ENCODE measurements at places on chromosomes 5 and 9. TPM values are rescaled to one million over a fixed set of nuclear protein-coding genes. Genes with fewer than 3 reads are reported as not detected.

The HK3 gene
- total RNA-seq, result not detected

The ZNF474 gene
- total RNA-seq, result not detected

The FBXW2 gene
- 86.8 TPM for total RNA-seq

- H3K27ac ChIP-seq, result peak overlapping the region; percentile 66
- H3K27me3 ChIP-seq, result peaks cover 2% of the 10 kb centered on the region
- peaks cover 5% of the 10 kb centered on the region for H3K4me1 ChIP-seq
- DNase-seq, result no peak
- no peak overlapping the region for H3K4me3 ChIP-seq
Measured at GRCh38 chr5:138635265-138635664, 60.1 kb upstream of the HSPA9 start.

DNA sequence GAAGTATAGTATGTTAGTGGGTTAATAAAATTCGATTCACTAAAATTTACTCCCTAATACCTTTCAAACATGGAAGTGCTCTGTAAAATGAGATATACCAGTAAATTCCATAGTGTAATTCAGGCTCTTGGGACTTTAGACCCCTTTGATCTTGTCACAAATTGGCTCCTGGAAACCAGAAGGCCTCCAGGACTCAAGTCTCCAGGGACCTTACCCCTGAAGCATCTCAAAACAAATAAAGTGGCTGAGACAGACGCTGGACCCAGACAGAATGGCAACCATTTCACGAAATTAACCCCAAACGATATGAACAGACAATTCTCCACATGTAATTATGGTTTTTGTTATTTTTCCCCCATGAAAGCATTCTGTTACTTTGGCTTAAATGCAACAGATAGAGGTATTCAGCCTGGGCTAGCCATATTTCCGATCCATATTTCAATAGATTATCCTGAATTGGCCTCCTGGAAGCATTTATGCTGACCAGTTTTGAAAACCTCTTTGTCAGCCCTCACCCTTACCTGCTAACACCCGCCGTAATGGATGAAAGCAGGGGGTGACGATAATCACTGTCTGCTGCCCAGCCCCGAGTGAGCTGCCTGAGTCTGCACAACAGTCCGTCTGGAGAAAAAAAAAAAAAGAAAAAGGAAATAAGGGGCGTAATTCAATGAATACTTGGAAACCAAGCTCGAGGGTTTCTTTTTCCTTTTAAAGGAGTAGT lies 34.1 kb upstream of the EFNA5 start:
- peak overlapping the region; percentile 81 for H3K4me3 ChIP-seq
- no peak for DNase-seq
- peaks cover 5% of the 10 kb centered on the region for H3K36me3 ChIP-seq

DNA sequence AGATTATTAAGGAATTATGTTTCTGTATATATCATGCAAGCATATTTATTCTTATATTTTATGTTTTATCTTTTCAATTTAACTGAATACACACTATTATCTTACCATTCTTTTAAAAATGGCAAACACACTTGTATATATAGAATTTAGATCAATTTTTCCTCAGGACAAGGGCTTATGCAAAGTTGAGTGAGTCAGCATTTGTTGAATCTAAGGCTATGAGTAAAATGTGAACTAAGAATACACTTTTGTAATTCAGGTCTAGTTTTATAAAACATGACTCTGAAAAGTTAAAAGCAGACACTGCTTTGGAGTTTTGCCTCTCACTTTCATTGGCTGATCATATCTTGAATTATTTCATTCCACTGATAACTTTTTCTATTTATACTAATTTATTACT lies 127.8 kb downstream of the FOCAD start:
- H3K4me1 ChIP-seq, result peaks cover 1% of the 10 kb centered on the region
- DNase-seq, result no peak
- no peaks in the 10 kb centered on the region for H3K27me3 ChIP-seq
- H3K4me3 ChIP-seq, result no peak overlapping the region
- H3K36me3 ChIP-seq, result no peaks in the 10 kb centered on the region

- peak overlapping the region; percentile 99 for H3K4me3 ChIP-seq
- DNase-seq, result no peak
- H3K27ac ChIP-seq, result peak overlapping the region; percentile 97
- peaks cover 10% of the 10 kb centered on the region for H3K4me1 ChIP-seq
- H3K27me3 ChIP-seq, result peaks cover 3% of the 10 kb centered on the region
Measured at GRCh38 chr9:37752642-37753488, 740 bp upstream of the TRMT10B start.

DNA sequence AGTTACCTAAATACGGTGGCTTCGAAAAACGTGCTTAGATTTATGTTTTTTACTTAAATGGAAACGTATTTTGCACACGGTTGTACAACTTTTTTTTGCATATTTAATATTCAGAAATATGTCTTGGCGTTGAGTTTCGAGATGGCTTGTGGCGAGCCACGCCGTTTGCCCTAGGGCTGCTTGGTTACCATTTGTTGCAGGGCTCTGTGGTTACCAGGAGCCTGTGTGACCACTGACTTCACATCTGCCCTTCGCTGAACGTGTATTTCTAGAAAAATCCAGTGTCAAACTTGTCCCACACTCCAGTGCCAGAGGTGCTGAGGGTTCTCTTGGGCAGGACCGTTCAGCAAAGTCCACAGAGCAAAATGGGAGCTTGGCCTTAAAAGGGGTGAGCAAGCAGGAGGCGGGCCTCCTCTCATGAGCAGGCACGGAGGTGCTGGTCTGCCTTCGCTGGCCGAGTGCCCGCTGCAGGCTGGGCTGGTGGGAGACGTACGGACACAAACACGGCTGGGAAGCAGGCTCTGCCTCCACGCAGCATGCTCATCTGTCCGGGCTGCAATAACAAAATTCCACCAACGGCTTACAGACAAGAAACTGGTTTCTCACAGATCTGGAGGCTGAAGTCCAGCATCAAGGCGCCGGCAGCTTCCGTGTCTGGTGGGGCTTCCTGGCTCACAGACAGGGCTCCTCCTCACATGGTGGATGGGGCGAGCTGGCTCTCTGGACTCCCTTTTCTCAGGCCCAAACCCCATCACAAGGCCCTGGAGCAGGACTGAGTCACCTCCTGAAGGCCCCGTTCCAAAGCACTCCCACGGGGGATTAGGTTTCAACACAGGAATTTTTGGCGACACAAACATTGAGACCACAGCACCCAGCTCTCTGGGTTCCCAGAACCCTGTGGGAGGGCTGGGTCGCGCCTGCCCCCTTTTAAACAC lies 5.4 kb downstream of the MRPL36 start:
- peaks cover 54% of the 10 kb centered on the region for H3K4me1 ChIP-seq
- peaks cover 12% of the 10 kb centered on the region for H3K36me3 ChIP-seq
- no peaks in the 10 kb centered on the region for H3K27me3 ChIP-seq
- H3K27ac ChIP-seq, result no peak overlapping the region
- no peak overlapping the region for H3K4me3 ChIP-seq
- DNase-seq, result no peak

DNA sequence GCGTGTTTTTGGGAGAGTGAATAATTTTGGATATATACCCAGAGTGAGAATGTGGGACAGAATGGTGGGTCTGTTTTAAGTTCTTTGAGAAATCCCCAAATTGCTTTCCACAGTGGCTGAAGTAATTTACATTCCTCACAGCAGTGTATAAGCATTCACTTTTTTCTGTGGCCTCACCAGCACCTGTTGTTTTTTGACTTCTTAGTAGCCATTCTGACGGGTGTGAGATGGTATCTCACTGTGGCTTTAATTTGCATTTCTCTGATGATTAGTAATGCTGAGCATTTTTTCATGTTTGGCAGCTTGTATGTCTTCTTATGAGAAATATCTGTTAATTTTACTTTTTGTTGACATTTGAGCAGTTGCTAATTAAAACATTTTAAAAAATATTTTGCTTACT lies 9.4 kb upstream of the SPATA31D1 start:
- no peak overlapping the region for H3K4me3 ChIP-seq
- no peaks in the 10 kb centered on the region for H3K4me1 ChIP-seq
- no peaks in the 10 kb centered on the region for H3K27me3 ChIP-seq
- no peak overlapping the region for H3K27ac ChIP-seq
- no peaks in the 10 kb centered on the region for H3K36me3 ChIP-seq
- no peak for DNase-seq

- no peak overlapping the region for H3K27ac ChIP-seq
- H3K27me3 ChIP-seq, result no peaks in the 10 kb centered on the region
- peaks cover 3% of the 10 kb centered on the region for H3K4me1 ChIP-seq
- H3K4me3 ChIP-seq, result no peak overlapping the region
- DNase-seq, result no peak
Measured at GRCh38 chr5:83662558-83662957, 58.1 kb downstream of the HAPLN1 start.

DNA sequence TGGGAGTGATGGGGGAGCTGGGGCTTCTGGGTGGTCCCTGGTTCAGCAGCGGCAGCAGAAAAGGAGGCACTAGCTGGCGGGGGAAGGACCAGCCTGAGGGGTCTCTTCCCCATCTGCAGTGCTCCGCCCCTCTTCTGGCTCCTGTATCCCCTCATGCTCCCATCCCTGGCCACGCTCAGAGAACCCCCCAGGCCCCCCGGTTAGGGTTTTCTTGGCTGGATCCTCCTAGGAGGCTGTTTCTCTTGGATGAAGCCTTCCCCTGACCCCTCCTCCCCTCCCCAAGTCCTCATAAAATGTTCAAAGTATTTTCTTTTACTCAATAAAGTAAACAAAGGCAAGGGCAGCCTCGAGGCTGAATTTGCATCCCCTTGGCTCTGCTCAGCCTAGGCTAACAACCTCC lies 60.8 kb downstream of the FGF18 start:
- H3K27me3 ChIP-seq, result no peaks in the 10 kb centered on the region
- H3K27ac ChIP-seq, result no peak overlapping the region
- no peak for DNase-seq
- H3K4me1 ChIP-seq, result peaks cover 9% of the 10 kb centered on the region
- no peak overlapping the region for H3K4me3 ChIP-seq

DNA sequence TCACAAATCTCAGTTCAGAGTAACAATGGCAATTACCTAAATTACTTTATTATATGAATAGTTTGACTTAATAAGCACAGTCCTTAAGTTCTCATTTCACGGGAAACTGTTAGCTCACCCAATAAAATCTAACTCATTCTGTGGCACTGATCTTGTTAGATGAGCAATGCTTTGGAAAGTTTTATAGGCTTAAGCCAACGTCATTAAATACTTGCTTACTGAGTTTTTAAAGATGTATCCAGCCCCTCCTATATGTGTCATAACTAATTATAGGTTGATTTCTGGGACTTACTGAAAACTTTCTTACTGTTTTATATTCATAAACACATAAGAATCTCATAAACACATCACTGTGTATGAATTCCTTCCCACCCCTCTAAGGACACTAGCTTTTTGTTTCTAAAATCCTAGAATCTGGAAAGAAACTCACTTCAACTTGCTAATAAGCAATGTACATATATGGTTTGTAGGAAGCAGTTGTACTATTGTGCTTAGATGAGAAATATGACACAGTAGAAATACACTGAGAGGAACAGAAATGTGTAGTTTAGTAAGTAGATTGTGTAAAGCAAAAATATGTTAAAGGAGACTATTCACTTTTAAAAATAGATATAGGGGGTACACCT lies 14.1 kb upstream of the MARCOL start:
- H3K27ac ChIP-seq, result no peak overlapping the region
- no peaks in the 10 kb centered on the region for H3K4me1 ChIP-seq
- no peak overlapping the region for H3K4me3 ChIP-seq
- H3K36me3 ChIP-seq, result no peaks in the 10 kb centered on the region

DNA sequence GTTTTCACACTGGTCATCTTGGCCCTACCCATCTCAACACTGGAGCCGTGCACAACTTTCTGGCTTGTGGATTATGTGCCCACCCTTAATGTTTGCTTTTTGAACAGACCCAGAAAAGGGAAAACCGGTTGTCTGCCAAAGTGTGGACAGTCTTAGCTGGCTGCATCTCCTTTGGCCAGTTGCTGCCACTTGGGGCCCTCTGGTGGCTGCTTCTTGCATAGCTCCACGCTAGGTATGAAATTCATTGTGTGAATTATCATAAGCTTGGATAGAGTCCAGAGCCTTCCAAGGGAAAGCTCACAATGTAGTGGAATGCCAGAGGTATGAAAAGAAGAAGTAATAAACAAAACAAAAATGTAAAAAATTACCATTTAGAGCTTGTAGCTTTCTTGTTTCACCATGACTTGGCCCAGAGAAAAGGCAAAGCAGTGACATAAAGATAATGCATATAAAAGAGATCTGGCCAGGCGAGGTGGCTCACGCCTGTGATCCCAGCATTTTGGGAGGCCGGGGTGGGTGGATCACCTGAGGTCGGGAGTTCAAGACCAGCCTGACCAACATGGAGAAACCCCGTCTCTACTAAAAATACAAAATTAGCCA lies 12.5 kb upstream of the SLC36A3 start:
- no peaks in the 10 kb centered on the region for H3K36me3 ChIP-seq
- H3K4me1 ChIP-seq, result peaks cover 2% of the 10 kb centered on the region
- no peak overlapping the region for H3K4me3 ChIP-seq
- no peak overlapping the region for H3K27ac ChIP-seq
- DNase-seq, result peak; percentile 86

GRCh38 chr5:140220032-140220697 lies 45.2 kb downstream of the CYSTM1 start:
- H3K4me3 ChIP-seq, result no peak overlapping the region
- peaks cover 5% of the 10 kb centered on the region for H3K27me3 ChIP-seq
- peaks cover 15% of the 10 kb centered on the region for H3K4me1 ChIP-seq
- no peaks in the 10 kb centered on the region for H3K36me3 ChIP-seq

DNA sequence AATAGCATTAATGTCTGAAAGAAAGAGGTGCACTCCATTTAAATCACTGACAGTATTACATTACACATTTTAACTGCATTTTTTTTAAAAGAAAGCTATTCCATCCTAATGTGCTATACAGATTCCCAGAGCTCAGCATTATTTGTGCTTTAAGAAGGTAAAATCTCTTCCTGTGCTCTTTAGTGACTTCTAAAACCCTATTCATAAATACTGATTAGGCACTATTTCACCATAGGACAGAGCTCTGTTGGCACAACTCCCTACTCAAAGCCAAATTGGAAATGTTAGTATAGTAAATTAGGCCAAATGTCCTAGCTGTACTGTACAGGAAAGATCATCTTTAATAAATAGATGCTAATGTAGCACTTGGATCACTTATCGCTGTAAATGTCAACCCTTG lies 262.5 kb downstream of the TUSC1 start:
- H3K27ac ChIP-seq, result no peak overlapping the region
- no peak for DNase-seq
- no peaks in the 10 kb centered on the region for H3K27me3 ChIP-seq
- no peaks in the 10 kb centered on the region for H3K4me1 ChIP-seq
- no peaks in the 10 kb centered on the region for H3K36me3 ChIP-seq

All from osteocyte (in vitro differentiated cells).